ENCODE measurements at places on chromosomes 11 and 22.
A peak's percentile ranks its signal among the peaks of the same experiment; 100 is the strongest.

DNA sequence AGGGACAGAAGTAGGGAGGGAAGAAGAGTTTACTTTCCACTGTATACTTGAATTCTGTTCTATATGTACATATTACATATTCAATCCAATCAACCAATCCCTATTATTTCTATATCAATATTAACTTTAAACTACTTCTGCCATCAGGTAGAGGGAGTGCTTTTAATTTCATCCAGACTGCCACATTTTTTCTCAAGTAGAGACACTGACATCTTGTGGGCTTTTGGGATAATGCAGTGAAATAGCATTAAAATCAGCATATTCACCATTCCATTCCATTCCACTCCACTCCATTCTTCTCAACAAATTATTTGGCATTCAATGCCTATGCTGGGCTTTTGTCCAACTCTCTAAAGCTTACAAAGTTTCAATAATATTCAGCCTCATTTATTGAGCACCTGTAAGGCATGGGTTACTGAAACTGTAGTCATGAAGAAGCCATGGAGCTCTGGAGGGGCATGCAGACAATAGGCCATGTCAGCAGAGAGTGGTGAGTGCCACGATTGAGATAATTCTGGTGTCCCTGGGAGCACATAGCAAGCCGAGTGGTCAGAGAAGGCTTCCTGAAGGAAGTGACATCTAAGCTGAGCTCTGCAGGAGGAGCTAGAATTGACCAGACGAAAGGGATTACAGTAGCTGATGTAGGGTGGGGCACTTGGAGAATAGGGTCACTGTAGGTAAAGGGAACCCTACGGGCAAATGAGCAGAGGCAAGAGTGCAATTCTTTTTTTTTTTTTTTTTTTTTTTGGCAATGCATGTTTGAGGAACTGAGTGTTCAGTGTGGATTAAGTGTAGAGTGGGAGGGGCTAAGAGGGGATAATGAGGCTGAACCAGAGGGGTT lies 12.8 kb upstream of the CLPB start:
- DNase-seq: peak; percentile 55

DNA sequence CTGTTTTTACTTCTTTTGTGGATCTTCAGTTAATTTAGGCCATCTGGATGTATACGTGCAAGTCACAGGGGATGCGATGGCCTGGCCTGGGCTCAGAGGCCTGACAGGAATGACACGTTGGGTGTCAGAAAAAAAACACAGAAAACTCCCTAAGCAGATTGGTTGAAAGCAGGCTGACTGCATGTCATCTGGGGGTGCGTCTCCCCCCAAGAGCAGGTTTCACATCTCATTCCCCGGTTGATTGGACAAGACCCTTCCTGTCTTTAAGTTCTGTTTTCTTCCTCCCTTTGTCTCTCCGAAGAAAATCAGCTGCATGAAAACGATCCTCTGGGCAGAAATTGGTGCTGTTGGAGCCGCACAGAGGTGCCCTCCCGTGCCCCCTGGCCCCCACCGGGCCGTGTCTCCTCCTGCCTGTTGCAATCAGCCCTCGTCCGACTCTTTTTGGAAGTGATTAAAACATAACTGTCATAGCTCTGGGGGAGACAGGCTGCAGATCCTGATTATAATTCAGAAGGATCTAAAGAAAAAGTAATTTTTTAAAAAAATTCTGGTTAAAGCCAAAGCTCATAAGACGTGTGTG lies 71.8 kb upstream of the PARVG start:
- DNase-seq: no peak

GRCh38 chr11:12871788-12872321 lies 137.3 kb upstream of the RASSF10 start:
- DNase-seq: no peak

- no peak for DNase-seq
Measured at GRCh38 chr22:48919851-48920589, 907.7 kb downstream of the BRD1 start.

- DNase-seq: no peak
Measured at GRCh38 chr22:25702040-25702439, 39.9 kb upstream of the MYO18B start.

DNA sequence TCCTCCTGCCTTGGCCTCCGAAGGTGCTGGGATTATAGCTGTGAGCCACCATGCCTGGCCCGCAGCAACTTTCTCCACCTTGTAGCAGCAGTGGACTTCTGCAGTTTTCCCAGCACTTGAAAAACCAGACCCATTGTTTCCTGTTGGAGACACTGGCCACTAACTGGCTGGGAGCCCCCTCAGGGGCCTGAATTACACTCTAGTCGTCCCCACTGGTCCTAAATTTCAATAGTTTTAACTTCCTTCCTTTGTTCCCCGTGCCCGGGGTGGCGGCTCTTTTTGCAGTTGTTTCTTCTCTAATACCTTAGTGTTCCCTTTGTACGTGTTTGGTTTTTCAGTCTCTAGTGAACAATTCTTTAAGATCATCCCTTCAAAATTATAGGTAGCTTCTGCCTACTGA lies 2.6 kb upstream of the MRGPRE start:
- DNase-seq: no peak

DNA sequence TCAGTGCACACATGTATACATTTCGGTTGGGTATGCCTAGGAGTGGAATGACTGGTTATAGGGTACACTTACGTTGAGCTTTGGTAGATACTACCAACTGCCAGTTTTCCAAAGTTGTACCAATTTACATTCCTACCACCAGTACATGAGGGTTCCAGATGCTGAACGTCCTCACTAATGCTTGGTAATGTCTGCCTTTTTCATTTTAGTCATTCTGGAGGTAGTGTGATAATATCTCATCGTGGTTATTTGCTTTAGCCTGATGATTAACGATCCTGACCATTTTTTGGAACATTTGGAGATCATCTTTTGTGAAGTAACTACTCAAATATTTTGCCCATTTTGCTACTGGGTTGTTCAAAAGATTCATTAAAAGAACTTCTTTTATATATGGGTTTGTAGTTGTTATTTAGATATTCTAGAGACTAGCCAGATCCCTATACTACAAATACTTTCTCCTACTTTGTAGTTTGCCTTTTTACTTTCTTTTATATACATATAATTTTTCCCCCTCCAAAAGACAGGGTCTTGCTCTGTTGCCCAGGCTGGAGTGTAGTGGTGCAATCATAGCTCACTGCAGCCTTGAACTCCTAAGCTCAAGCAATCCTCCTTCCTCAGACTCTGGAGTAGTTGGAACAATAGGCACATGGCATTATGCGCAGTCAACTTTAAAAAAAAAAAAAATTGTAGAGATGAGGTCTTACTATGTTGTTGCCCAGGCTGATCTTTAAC lies 62.1 kb downstream of the RBFOX2 start:
- DNase-seq: no peak

GRCh38 chr11:69682221-69682620 lies 7.1 kb upstream of the LTO1 start:
- no peak for DNase-seq

GRCh38 chr11:109870297-109870696 lies 222.9 kb upstream of the ZC3H12C start:
- DNase-seq: no peak

GRCh38 chr22:38467438-38467903 lies 425 bp upstream of the KDELR3 start:
- no peak for DNase-seq

GRCh38 chr11:35683728-35684339 lies 21.3 kb downstream of the TRIM44 start:
- DNase-seq: no peak

DNA sequence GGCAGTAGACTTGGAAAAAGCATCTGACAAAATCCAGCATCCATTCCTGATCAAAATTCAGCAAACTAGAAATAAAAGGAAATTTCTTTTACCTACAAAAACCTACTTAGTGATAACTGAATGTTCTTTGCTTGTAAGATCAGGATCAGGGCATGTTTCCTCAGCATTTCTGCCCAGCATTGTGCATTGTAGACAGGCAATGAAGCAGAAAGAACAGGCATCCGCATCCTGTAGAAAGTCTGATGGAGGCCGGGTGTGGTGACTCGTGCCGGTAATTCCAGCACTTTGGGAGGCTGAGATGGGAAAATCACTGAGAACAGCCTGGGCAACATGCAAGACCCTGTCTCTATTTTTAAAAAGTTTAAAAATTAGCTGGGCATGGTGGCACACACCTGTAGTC lies 32.5 kb upstream of the PANX2 start:
- DNase-seq: no peak

DNA sequence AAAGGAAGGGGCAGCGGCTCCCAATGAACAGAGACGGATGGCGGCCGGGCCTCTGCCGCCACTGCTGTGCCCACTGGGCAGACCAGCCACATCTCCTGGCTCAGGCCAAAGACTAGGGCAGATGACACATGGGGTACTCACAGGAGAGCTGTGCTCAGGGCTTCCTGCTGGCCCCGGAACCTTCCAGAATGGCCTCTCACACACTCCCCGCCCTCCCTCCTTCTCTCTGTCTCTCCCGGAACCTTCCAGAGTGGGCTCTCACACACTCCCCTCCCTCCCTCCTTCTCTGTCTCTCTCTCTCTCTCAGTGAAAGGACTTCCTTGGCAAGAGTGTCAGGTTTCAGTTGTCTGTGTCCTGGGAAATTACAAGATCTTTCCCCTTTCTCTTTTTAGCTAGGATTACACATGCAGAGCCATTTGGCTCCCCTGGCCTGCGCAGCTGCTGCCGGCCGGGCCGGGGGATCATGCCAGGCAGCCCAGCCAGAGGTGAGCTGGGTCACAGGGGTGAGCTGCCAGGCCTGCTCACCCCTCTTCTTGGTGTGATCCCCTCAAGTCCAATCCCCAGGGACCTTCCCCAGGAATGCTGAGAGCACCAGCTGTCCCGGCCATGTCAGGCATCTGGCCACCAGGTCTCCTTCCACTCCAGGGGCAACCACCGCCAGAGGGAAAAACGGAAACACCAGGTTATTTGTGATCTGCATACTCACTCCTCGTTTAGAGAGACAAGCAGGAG lies 45.3 kb upstream of the ADA2 start:
- DNase-seq: no peak

GRCh38 chr11:129215506-129216245 lies 23.6 kb upstream of the ARHGAP32 start:
- DNase-seq: no peak

GRCh38 chr11:11977206-11977938 lies 31.1 kb downstream of the DKK3 start:
- DNase-seq: peak; percentile 76

DNA sequence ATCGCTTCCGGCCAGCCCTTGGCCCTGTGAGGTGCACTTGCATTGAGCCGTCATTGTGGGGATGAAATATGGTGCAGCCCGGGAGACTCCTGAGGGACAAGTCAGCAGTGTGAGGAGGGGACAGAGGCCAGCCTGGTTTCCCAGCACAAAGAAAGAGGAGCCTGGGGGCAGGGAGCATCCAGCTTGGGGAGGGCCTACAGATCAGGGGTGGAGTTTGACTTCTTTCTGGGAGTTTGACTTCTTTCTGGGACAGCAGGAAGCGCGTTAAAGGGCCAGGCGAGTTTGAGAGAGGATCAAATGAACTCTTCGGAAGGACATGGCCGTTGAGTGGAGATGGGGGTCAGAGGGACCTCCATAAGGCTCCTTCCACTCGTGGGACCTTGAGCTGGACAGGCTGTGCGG lies 91.9 kb downstream of the LRRC32 start:
- peak; percentile 80 for DNase-seq

DNA sequence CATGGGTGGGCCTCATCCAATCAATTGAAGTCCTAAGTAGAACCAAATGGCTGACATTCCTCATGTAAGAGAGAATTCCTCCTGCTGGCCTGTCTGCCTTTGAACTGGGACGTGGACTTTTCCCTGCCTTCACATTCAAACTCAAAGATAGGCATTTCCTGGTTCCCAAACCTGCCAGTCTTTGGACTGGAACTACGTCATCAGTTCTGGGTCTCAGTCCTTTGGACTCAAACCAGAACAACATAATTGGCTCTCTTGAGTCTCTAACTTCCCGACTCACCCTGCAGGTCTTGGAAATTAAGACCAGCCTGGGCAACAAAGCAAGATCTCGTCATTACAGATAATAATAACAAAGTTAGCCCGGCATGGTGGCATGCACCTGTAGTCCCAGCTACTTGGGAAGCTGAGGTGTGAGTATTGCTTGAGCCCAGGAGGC lies 38.7 kb upstream of the NARS2 start:
- no peak for DNase-seq

DNA sequence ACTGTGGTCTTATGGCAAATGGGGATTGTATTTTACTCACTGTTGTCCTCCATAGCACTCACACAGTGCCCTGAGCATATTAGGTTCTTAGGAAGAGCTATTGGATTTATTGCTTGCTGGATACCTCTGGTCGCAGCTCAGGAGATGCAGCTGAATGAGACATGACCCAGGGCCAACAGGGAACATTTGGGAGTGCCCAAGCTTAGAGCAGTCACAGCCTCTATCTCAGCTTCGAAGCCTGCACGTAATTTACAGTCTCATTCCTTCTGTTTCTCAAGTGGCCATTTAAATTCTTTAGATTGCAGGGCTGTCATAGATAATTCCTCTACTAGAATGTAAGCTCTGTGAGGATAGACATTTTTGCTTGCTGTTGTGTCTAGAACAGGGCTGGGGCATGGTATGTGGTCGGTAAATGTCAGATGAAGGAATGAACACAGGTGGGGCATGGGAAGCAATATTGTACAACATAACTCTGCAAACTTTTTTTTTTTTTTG lies 192.8 kb downstream of the GRIK4 start:
- no peak for DNase-seq

DNA sequence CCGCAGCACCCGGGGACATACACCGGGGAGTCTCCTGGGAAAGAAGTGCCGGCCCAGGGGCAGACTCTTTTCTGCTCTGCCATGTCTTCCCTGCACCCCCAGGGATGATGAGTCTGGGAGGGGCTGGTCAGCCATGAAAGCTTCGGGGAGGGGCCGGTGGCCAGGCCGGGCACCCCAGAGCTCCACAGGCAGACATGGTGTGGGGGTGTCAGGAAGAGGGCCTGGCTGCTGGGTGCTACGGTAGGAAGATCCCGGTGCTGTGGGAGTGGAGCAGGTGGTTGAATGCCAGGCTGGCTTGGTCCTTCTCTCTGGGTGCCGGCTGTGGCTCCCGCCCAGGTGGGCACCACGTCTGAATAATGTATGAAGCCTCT lies 17.4 kb downstream of the LSP1 start:
- DNase-seq: no peak

DNA sequence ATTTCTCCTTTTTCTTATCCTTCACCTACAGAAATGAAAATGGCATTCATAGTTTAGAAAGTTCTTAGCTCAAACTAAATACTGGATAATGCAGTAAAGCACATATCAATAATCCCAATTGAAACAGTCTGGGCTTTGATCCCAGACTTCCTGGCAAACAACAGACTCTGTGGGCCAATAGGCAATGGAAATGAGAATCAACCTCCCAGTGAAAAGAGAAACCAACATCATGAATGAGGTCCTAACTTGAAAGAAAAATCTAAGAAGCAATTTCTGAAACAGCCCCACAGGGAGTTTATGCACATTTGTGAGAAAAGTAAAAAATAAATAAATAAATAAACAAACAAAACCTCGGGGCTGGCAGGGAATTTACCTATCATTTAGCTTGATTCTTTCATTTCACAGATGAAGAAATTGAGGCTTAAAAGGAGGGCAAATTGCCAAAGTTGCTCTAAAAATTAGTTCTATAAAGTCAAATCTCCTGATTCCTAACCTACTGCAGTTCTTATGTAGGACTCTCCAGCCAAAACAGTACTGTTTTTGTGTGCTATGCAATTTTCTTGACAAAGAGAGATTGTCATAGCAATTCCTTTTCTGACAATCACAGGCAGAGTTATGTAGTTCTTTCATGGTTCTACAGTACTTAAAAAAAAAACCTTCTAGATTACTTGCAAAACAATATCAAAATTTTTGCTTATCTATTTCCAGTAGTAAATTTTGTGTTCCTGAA lies 265.8 kb downstream of the GRM5 start:
- DNase-seq: no peak

- DNase-seq: no peak
Measured at GRCh38 chr11:116221351-116221750, 551.4 kb downstream of the BUD13 start.
